Ureter (tissue), 1 donor: ENCODE measurements at places on chromosomes 13 and 19.
A peak's percentile ranks its signal among the peaks of the same experiment; 100 is the strongest.

DNA sequence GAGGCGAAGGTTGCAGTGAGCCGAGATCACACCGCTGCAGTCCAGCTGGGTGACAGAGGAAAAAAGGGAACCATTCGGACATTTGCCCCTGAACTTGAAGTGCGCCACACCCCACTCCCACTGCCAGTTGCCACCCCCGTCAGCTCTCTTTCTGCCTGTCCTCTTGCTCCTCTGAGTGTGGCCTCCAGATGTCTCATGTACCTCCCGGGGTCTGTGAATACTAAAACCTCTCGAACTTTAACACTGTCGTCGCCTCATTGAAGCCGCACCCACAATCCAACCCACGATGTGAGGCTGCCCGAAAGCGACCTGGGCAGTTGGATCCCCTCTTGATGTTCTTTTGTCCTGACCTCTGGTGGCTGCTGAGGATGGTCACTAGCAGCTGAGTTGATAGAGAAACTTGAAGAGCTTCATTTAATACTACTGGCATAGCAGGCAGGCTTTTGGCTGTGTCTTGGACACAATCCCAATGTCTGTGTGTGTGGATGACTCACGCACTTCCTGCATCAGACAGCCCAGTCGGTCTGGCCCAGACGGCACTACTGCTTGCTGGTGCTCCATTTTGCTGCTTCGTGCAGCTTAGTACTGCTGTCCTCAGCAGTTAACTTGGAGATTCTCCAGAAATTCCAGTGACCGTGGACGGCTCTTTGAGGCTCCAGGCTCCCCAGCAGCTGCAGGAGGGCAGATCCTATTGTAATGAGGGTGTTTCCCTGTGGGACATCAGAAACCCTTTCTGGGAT is 4.2 kb downstream of the FPR3 start:
- peak; percentile 87 for DNase-seq

DNA sequence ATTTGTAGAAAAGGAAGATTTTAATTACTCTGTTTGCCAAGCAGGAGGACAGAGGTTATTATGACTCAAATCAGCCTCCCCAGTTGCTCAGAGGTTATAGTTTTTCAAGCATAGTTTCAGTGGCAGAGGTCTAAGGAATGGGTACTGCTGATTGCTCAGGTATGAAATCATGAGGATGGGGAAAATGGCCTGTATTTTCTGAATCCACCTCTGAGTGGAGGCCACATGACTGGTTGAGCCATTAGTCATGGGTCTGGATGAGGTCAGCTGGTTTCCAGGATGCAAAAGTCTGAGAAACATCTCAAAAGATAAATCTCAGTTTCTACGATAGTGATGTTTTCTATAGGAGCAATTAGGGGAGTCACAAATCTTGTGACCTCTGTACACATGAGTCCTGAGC is 62.8 kb upstream of the CEACAM8 start:
- no peak for DNase-seq

- no peak for DNase-seq
Measured at GRCh38 chr13:24274452-24275021, 34.8 kb upstream of the C1QTNF9 start.

- DNase-seq, result no peak
Measured at GRCh38 chr13:23842406-23842805, 46.8 kb downstream of the MIPEP start.

DNA sequence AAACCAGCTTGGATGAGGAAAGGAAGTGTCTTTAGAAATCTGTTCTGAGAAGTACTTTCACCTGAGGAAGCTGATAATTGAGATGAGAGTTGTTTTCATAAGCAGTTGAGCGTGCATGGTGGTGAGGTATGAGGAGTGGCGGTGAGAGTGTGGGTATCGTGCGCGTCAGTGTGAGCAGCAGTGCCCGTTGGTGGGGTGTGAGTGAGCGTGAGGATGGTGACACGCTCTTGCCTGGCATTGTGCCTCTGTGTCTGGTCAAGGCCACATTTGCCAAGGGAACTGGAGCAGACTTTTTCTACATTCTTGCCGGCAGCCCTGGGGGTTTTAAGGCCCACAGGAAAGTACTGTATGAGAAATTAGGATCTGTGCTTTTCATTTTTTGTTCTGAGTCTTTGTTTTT is 36.5 kb upstream of the TEX29 start:
- no peak for DNase-seq

DNA sequence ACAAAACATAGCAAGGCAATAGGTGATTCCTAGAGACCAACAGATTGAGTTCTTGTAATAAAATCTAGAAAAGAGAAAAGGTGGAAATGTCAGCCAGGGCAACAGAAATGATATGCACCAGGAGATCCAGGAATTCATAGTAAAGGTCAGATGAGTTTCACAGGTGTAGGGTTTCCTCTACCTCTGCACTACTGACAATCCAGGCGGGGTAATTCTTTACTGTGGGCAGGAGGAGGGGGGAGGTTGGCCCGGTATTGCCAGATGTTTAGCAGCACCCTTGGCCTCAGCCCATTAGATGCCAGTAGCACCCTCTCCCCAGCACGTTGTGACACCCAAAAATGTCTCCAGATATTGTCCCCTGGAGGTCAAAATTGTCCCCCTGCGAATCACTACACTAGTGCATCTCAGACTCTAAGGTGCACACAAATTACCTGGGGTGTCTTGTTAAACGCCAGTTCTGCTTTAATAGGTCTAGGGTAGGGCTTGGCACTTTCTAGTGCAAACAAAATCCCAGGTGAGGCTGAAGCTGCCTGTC is 3.5 kb upstream of the UBAC2 start:
- no peak for DNase-seq

GRCh38 chr13:21010621-21011020 is 50.8 kb downstream of the LATS2 start:
- DNase-seq, result no peak

- no peak for DNase-seq
Measured at GRCh38 chr19:51345076-51345620, 3.2 kb upstream of the VSIG10L start.

DNA sequence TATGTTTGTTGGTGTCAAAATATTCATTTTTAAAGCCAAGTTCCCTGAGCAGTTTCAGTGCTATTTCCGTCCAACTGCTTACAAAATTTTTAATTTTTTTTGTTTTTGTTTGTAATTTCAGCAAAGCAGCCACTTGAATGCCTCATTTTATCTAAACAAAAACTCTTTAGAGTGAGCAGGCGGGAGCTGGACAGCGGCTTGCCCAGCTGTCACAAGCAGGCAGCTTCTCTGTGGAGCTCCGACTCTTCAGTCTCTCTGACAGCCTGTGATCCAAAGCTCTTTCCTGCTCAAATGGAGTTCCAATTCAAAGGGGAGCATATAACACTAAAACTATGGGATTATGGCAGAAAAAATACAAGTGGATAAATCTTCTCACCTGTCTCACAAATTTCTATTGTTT is 618.3 kb upstream of the PCDH20 start:
- DNase-seq, result no peak
